ENCODE measurements at places on chromosomes 5 and 9.
A peak's percentile ranks its signal among the peaks of the same experiment; 100 is the strongest.

DNA sequence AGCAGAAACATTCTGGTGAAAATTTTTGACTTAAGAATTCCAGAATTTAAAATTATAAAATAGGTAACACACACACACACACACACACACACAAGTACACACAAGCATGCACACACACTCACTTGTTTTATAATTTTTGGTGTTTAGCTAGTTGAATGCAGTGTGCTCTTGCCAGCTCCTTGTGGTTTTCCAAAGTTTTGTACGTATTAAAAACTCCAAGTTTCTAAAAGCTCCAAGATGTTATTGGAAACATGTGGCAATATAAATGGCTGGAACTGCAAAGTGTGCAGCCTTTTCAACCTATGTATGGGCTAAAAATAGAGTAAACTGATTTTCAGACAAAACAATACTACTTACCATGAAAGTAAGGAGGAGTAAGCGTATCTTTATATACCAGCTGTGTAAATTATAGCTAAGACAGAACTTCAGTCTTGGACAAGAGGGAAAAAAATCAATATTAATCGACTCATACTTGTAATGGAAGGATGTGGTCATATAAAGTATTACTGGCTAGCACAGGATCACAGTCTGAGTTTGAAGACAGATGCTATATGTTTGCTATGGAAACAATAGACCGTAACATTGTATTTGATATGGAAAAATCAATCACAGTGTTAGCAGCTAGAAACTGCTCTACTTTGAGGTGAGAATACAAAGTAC, 727.1 kb upstream of the GRAMD2B start:
- DNase-seq, result no peak

DNA sequence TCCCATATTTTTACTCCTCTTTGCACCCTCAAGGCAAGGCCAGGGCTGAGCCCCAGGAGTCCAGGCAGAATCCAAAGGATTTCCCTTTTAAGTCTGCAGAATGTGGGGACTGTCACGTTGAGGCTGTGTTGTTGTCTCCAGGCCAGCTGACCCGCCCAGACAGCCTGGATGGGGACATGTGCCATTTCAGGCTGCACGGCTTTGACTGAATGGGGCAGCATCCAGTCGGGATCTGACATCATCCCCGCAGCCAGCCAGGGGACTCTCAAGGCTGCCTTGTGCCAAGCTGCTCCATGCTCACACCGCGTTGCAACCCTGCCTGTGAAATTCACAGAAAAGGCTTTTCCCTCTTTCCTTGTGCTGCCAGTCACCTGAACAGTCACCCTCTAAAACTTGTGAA, 2.2 kb upstream of the ZNF366 start:
- DNase-seq, result no peak

DNA sequence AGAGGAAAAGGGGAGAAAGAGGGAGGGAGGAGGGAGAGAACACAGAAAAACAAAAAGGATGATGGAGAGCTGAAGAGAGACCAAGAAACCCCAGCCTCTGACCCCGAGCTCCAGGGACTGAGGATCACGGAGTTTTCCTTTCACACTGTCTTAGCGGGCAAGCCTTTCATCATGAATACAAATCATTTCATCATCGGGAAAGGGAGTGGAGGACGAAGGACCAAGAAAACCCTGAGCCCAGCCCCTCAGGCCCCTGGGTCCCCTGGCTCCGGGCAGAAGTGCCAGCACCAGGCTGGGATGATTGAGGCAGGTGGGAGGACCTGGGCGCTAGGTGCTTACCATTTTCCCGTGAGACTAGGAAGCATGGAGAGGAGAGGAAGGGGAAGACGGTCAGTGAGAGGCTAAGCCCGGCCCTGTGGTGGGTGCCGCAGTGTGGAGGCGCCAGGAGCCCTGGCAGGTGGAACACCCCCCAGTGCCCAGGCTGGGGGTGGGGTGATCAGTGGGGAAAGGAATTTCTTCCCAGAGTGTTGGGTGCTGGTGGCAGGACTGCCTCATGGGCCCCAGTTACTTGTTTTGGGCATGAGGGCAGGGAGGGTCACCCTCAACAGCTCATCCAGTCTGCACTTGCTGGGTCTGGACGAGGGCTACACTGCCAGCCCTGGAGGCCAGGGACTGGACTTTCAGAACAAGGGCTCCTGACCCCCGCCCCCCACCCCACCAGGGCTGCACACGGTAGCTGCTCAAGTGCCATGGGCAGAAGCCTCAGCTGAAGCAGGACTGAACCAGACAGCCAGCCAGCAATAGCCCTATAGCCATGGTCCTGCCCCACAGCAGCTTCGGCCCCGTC, 49.0 kb upstream of the SARDH start:
- DNase-seq, result no peak

DNA sequence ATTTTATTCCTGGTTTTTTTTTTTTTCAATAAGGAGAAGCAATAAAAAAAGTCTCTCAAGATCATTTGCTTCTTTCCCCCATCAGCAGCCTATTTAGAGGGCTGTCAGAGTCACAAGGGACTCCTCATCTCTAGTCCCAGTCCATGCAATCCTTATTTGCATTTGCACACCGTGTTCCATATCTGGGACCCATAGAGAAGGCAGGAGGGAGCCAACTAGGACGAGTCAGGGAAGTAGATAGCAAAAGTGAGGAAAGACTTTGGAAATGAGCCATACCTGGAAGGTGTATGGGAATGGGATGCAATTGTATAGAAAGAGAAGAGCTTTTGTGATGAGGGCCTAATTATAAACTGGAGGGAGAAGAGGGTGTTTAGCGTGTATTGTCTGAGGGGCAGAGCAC, 160.0 kb downstream of the PIK3R1 start:
- DNase-seq, result no peak

DNA sequence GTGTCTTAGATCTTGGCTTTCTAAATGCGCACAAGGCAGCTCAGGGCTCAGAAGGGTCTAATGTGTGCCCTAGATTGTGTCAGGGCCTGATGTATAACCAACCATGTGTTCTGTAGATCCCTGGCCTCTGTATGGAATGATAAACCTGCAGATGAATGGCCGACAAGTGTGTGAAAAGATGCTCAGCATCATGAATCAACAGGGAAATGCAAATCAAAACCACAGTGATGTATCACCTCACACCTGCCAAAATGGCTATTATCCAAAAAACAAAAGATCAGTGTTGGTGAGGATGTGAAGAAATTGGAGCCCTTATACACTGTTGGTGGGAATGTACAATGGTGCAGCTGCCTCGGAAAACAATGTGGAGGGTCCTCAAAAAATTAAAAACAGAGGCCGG, 489.8 kb downstream of the SEMA5A start:
- DNase-seq, result no peak

GRCh38 chr5:5291357-5291756, 131.1 kb upstream of the ICE1 start:
- DNase-seq, result no peak

DNA sequence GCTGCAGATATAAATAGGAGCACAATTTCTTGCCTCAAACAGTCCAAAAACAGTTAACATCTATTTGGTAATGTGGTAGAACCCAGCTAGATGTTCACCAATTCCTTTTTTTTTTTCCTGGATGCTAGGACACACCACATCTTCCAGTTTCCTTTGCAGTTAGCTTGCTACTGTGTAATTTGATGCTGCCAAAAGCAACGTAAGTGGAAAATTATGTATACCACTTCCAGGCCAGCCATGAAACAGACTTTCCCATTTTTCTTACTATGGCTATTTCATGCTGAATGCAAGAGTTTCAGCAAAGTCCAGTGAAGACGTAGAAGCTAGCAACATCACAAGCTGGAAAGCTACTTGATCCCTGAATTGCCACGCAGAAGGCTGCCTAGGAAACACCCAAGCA, 667.2 kb downstream of the TLE1 start:
- DNase-seq, result peak; percentile 7

- no peak for DNase-seq
These were observed 213.5 kb downstream of the GLIS3 start for GRCh38 chr9:4086119-4087090.

Measured in AG04449 (cell line).